Activated effector memory CD4-positive, alpha-beta T cell treated with anti-CD3 and anti-CD28 coated beads, Interleukin-2, amount 50 U/mL, for 16 hours (primary cell): ENCODE measurements at places on chromosomes 5 and 9.

DNA sequence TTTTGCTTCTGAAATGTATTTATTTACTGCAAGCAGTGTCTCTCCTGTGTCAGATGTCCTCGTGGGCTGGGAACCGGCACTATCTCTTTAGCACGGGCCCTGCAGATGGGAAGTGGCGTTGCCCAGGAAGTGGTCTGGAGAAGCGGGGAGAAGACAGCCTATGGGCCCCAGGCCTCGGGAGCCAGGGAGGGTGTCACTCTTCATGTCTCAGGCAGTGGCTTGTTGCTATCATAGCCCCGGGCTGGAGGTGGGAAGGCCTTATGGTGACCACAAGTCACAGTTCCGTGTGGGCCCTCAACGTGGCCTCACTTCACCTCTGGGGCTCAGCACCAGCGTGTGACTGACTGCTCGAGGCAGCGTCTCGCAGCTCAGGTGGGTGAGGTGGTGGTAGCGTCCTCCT, 41.4 kb downstream of the SYK start:
- no peak for DNase-seq

DNA sequence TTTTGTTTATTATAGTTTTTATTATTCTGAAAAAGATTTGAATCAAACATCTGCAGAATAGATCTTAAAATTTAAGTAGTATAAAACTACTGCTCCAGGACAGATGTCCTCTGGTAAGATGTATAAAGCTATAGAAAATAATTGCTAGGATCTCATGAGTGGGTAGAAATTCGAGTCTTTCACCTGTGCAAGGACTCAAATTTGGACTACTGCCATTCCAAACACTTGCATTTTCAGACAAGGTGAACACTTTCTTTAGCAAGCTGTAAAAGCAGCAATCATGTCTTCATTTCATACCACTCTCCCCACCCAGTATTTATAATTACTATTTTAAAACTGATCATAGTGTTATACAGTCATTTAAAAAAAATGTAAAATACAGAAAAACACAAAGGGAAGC, 20.7 kb downstream of the SKP2 start:
- DNase-seq, result no peak

DNA sequence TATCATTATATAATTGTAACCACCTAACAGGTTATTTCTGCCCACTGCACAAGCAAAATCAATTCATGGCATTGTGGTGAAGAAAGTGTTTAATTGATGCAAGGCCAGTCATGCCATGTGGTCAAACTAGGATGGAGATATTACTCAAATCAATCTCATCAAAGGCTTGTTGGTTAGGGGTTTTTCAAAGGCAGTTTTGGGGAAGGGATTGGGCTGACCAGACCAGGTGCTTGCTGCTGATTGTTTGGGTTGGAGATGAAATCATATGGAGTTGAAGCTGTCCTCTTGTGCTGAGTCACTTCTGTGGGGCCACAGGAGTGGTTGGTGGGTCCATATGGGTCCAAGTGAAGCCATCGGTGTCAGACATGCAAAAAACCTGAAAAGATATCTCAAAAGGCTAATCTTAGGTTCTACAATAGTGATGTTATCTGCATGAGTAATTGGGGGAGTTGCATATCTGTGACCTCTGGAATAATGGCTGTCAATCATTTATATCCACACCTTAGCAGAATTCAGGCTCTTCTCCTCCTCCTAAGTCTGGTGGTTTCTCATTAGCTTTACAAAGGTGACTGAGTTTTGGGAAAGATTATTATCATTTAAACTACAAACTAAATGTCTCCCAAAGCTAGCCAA, 44.9 kb downstream of the HMGCS1 start:
- no peak for DNase-seq

- no peak for DNase-seq
Measured at GRCh38 chr5:77972469-77973252, 196.5 kb upstream of the TBCA start.

- DNase-seq, result peak; percentile 58
Measured at GRCh38 chr9:133731876-133732638, 6.1 kb downstream of the SARDH start.

GRCh38 chr5:62371409-62371808, 32.3 kb downstream of the DIMT1 start:
- no peak for DNase-seq

DNA sequence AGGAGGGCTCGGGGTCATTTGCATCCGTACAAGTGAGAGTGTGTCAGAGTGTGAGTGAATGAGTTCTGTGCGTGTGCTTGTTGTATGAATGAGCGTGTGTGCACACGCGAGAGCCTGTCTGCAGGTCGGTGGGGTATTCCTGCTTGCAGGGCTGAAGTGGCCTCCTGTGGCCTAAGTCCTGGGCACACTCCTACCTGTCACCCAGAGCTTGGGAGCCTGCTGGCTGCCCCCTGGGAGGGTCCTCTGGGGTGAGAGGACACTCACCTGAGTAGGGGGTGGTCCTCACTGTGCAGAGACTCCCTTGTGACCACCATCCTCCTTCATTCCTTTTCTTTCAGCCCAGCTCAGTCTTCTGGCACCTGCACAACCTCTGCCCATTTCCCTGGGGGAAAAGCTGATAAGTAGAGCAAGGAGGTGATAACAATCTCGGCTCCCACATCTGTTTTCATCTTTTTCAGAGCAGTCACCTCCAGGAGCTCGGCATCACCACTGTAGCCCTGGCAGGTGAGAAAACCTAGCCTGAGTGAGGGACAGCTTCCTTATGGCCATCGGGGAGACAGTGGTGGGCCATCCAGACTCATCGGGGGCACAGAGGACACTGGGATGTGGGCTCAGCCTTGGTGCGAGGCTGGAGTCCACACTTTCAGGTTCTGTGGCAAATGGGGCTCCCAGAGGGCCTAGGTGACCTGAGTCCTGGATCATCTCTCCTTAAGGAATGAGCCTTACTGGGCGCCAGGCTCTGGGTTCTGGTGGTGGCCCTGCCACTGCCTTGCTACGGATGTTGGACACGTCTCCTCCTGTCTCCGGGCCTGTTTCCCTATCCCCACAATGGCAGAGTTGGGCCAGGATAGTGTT, 38.7 kb upstream of the SYNPO start:
- DNase-seq, result no peak

GRCh38 chr5:93580063-93580926, 724 bp downstream of the NR2F1-AS1 start:
- DNase-seq, result no peak

- peak; percentile 75 for DNase-seq
Measured at GRCh38 chr9:306907-307306, 92.2 kb downstream of the DOCK8 start.

DNA sequence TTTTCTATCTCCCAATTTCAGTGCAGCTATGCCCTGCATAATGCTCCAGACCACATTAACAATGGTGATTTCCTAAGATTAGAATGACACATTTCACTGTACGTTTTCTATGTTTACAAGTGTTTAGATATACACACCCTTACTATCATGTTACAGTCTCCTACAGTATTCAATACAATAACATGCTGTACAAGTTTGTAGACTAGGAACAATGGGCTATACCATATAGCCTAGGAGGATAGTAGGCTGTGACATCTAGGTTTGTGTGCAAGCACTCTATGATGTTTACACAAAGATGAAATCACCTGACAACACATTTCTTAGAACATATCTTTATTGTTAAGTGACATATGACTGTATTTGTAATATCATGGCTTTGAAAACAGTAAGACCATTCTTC, 1435.6 kb upstream of the NUDT12 start:
- DNase-seq, result no peak

DNA sequence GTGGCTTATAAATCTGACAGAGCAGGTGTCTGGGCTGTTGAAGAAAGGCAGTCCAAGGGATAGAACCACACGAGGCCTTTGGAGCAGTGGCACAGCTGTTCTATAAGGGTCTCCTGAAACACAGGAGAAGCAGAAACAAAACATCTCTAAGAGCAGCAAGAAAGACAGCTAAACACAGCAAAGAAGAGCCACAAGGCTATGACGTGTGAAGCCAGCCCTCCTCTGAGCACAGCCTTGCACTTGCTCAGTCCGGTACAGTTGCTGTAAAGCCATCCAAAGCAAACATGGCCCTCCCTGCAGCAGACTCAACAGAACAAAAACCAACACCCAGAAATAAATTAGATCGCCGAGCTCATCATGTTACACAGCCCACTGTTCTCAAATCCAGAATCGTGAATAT, 2.6 kb upstream of the GZMK start:
- no peak for DNase-seq

DNA sequence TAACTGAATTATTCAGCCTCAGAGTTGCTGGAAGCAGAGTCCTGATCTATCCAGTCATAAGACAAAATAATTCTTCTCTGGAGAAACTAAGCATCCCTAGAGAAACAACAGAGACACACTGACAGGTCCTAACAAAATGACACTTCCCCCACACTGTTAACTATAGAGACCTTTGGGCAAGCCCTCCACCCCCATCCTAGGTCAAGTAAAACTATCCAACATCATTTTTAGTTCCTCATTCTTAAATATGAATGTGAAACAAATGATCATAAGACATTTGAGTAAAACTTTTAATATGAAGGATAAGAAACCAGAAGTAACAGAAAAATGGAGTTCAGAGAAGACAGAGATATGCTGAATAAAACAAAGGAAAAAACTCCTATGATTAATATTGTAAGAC, 30.9 kb downstream of the CNTLN start:
- no peak for DNase-seq

DNA sequence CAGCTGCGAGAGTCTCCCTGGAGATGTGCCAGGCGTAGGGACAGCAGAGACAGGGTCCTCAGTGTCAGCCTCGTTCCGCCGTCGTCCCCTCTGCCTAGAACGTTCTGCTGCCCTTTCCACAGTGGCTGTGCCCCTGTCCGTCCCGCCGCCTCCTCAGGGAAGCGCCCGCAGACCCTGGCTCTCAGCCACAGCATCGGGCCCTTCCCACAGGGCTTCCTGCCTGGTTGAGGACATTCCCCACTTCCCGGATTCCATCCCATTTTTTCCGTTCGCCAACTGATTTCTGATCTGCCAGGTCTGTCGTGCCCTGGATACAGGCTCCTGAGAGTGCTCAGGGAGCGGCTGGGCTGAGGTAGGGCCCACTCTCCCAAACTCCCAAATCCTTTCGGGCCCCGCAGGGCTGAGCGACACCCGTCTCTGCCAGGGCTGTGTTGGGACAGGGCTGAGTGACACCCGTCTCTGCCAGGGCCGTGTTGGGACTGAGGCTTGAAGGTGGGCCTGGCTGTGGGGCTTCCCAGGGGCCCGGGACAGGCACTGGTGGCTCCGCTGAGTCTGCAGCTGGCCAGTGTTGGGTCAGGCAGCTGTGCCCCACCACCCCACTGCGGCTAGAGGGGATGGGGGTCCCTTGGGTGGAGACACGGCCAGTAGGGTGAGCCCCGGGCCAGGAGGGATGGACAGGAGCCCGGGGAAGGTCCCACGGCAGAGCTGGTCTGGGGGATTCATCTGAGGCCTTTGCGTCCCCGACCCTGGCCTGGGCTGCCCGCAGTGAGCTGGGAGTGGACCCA, 15.9 kb downstream of the DNLZ start:
- no peak for DNase-seq

- no peak for DNase-seq
Measured at GRCh38 chr9:110744715-110745384, 76.3 kb downstream of the MUSK start.

DNA sequence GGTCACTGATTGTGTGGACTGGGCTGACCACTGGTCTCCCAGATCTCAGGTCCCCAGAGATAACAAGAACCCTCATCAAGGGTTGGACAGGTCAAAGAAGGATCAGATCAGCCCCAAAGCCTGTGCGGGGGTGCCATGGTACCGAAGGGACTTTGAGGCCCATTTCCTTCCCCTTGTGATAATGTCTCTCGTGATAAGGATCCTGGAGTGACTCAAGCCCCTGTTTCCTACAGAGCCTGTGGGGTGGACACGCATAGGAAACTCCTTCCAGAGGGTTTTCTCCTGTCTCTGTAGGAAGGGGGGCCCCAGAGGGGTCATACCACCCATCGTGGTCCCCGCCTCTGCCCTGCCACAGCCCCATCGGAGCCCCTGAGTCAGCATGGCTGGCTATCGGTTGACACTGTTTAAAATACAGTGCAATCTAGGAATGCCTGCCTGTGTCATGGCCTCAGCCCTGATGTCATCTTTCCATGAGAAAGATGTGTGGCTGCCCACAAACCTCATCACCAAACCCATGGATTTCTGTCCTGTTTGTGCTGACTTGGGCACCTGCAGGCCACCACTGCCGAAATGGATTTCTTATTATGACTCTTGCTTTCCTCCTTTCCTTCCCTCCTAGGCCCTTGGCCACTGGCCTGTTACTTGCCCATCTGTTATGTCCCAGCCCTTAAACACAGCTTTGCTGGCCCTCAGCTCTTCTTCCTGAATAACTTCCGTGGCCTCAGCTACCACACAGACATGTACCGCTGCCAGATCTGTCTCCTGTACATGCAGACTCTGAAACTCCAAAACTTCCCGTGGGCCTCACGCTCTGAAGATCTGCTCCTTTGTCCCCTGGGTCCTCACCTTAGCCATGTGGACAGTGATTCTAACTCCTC, 2.9 kb upstream of the CSF2 start:
- DNase-seq, result peak; percentile 81

- DNase-seq, result no peak
Measured at GRCh38 chr5:77776554-77777206, 541 bp upstream of the TBCA start.

DNA sequence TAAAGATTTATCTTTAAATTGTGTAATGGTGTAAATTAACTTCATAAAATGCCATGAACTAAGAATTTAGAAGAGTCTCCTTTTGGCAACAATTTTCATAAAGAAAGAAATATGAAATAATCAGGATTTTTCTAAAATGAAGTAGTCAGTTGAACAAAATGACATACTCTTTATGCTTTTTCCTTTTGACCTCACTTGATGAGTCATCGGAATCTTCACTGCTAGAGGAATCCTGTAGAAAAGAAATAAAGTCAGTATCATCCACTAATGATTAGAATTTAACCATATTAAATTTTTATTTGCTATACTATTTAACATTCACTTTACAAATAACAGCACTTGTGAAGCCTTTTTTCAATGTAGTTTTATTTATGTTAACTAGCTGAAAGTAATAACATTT, 26.1 kb downstream of the CHD1 start:
- no peak for DNase-seq

DNA sequence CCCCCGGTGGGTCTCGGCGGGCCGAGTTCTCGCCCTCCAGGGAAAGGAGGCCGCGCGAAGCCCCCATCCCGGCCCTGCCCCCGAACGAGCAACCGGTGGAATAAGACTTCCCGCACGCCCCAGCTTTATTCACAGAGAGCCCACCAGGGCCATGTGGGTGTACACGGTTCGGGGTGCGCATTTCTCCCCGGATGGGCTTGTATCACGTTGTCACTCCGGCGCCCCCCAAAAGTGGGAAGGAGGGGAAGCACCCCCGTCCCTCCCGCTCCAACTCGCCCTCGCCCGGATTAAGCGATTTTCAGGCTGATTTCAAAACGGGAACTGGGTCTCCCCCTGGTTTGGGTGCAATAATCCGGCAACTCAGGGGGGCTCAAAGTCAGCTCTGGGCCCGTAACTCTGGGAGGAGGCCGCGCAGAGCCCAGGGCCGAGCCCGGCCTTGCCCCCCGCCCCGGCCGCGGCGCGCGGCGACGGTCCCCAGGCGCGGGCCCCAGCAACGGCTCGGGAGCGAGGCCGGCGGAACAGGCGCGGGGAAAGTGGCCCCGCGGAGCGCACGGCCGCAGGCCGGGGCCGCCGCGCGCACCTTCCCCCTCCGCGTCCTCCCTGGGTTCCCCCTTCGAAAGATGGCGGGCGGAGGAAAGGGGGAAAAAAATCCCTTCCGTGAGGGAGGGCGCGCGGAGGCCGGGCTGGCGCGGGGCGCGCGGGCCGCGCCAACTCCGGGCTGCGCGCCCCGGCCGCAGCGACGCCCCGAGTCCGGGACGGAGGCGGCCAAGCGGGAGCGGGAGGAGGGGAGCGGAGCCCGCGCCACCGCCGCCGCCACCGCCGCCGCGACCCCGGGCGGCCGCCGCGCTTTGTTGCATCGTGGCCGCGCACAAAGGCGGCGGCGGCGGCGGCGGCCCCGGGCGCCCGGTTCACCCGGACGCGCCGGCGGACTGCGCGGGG, 644 bp downstream of the BRD3 start:
- peak; percentile 82 for DNase-seq
